ENCODE measurements at places on chromosomes 4 and X.
A peak's percentile ranks its signal among the peaks of the same experiment; 100 is the strongest.

DNA sequence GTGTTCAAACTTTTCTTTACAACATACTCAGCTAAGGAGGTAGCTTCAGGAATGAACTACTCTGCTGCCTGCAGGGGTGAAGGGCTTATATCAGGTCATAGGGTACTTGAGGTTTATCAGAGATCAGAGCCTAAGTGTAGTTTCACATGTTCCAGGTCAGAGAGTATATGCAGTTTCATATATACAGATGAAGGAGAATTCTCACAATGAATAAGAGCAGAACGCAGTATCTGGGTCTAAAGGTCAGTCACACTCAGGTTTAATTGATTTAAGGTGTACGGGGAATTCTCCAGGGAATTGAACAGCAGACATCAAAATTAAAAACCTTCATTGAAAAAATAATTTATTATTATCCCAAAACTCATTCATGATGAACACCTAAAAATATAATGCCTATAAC lies 700.6 kb downstream of the TECRL start:
- DNase-seq = no peak

GRCh38 chr4:92629302-92629701 lies 325.5 kb downstream of the GRID2 start:
- no peak for DNase-seq

DNA sequence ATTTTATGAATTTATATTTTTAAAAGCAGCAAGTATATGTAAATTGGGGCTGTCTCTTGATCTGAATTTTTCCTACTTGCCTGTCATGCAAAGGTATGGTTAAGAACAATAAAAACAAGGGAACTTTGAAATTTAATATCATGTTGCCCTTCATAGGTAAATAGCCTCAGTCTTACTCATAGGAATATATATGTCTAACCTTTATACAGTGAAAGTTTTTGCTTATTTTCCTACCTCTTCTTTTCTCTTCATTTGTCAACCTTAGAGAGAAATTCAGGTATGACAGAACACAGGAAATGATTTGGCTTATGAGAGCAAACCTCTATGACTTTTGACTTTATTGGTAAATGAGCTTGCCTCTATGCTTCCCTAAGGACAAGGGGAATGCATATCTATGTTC lies 716.0 kb downstream of the CENPC start:
- DNase-seq = no peak

- no peak for DNase-seq
Observed at GRCh38 chr4:21827575-21827974, 121.0 kb downstream of the KCNIP4 start.

DNA sequence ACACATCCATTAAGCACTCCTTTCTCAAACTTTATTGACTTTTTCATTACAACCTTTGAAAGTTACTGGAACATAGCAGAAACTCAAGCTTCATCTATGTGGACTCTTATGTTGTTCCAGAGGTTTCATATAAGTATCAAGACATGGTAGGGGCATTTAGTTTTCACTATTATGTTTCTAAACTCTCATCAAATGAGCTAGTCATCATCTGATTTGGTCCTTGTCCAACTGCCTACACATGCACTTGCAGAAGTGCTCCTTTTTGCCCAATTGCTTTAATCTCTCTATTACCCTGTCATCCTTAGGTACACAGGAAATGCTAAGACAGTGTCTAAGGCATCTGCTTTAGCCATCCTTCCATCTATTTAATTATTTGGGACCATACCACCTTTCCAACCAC lies 42.2 kb upstream of the EPGN start:
- no peak for DNase-seq

DNA sequence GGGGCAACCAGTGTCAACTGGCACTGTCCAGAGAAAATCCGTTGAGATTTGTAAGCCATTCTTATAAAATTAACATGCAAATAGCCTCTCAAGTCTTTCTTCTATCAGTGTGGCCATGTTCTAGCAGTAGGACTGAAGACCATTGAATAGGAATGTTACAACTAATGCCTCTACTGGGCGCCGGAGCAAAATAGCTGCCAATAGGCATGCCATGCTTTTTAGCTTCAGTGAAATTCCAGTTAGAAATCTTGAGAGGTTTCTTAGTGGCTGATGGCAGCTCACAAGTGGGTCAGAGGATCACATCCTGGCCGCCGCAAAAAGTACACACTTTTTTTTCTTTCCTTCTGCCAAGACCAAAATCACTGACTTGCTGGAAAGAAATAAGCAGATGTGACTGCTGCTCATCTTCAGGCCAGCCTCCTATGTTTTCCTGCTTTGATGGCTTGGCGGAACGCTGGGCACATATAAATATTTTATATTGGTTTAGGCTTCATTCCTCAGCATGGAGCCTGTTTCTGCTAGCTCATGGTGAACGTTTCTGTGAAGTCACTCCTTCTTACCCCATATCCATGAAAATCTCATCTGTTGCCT lies 293.1 kb downstream of the TENM3 start:
- no peak for DNase-seq

- peak; percentile 35 for DNase-seq
Observed at GRCh38 chr4:20983763-20984575, 283.7 kb downstream of the PACRGL start.

- DNase-seq = no peak
Observed at GRCh38 chrX:29661290-29661689, 554.1 kb upstream of the MAGEB2 start.

GRCh38 chr4:99161373-99162099 lies 17.4 kb upstream of the ADH4 start:
- DNase-seq = no peak
